ENCODE measurements at places on chromosomes 12 and 14.

DNA sequence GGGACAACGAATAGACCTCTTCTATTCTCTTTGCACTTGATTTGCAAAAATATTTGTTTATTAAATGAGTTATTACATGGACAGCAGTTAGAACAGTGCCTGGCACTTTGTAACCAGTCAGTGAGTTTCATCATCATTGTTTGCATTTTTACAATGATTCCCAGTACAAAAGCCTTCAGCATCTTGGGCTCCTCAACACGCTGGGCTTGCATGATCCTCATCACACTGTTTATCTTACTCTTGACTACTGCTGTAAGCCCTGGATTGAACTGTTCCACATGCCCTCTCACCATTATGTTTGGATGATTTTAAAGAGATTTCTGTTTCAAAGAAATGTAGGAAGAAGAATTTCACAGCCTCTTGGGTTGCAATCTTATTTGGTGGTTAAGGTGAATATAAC, 204.3 kb downstream of the PELI2 start:
- DNase-seq = peak; percentile 60

DNA sequence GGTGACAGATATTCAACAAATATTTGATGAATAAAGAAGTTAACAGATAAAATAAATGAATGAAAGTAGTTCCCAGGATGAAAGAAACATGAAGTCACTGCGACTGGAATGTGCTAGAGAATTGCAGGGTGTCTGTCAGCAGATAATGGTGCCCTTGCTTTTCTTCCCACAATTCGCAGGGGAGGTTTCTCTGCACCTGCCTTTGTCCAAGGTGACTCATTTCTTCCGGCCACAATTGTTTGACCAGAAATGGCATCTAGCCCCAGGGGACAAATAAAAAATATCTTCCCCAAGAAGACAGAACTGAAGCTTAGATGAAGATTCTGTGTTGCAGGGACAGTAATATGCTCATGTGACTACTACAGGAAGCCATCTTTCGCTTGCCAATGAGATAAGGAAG, 316.1 kb upstream of the TBX3 start:
- DNase-seq = peak; percentile 15

GRCh38 chr14:48546996-48547395, 871.6 kb upstream of the MDGA2 start:
- no peak for DNase-seq

GRCh38 chr14:30656190-30656632, 34.1 kb downstream of the SCFD1 start:
- peak; percentile 49 for DNase-seq

- DNase-seq = no peak
These were observed 56.2 kb downstream of the LRFN5 start for GRCh38 chr14:41662780-41663472.

DNA sequence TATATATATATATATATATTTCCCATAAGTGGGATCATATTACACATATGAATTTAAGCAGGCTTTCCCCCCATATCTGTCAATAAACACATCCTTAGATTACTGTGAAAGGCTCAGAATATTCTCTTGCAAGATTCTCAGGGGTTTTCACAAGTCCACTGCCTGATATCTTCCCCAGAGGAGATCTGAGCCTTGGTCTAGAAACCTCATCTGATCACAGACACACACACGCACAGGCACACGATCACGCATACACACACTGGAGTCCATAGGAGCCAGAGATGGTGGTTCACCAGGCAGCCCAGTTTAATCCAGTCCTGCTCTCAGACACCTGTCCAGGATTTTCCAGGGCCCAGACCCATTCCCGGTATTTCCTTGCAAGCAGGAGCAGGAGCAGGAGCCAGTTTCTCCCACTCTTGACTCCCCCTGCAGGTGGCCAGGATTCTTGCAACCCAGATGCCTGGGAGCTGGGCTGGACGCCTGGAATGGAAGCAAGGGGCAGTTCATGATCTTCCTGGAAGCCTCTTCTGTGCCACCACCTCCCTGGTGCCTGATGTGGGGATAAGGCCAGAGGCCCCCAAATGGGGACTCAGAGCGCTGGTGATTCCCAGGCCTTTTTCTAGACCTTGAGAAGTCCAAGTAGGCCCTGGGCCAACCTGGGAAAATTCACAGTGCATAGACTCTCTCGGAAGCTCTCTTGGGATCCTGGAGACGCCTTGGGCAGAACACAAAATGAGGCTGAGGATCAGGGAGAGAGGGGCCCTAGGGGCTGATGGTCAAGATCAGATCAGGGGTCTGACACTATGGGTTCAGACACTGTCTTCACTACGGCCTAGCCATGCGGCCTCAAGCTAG, 16.5 kb upstream of the KRT78 start:
- DNase-seq = peak; percentile 90

GRCh38 chr14:93299416-93299815, 33.4 kb downstream of the BTBD7 start:
- DNase-seq = no peak

DNA sequence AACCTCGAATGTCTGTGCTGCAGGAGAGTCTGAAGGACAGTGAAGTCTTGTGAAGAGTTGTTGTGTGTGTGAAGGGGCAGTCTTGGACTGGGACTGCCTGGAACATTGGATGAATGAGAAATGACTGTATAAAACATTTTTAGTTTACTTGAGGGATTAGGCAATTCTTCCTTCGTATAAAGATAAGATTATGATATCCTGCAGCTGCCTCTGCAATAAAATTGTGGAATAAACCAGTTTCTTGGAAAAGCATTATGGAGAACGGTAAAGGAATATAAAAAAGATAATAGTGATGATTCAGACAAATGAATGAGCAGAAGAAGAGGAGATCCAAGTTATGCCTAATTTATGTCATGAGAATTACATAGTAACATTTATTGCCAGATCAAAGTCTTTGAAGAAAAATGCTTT, 30.9 kb upstream of the LUM start:
- DNase-seq = no peak

DNA sequence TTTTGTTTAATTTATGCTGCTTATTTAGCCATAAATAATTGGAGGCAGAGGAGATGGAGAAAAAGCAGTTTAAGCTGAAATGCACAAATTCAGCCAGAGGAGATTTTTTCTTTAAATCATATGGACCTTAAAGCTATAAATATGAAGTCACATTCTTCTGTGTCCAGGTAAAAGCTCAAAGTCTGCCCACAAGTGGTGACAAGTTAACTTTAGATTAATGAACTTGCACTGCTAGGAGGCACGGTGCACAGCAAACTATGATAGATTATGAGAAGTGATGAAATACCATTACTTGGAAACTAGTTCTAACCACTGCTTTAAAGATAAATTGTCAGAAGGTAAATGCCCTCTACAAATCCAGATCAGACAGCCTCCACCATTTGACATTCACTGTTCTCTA, 69.0 kb downstream of the IFT81 start:
- no peak for DNase-seq

- no peak for DNase-seq
These were observed 24.8 kb upstream of the RAB35 start for GRCh38 chr12:120141336-120141735.

GRCh38 chr14:64812412-64812811, 67.3 kb downstream of the SPTB start:
- DNase-seq = peak; percentile 95

DNA sequence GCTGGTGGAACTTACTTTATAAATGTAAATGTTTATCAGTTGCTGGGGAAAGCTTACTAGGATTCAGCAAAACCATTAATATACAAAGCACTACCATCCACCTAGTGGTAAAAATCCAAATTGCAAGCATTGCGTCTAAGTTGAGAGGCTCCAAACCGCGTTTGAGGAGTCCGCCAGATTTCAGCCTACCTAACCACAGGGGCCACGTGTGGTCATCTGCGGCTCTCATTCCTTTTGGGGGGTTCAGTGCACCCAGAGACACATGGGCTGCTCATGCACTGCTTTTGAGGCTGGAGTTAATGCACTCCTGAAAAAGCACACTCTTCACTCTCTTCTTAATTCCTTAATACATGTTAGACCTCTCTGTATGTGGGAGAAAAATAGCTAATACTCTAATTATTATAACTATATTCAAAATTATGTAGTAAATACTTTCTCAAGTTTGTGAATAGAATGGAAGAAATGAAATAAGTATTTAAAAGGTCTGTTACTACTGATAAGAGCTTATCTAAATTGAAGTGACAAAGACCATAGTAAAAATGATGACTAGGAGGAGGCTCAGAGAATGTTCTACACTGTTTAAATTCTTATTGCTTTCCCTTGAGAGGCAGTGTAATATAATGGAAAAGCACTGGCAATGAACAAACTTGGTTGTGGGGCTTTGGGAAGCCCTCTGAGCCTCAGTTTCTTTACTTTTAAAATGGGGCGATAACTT, 41.4 kb upstream of the MANSC4 start:
- peak; percentile 94 for DNase-seq

DNA sequence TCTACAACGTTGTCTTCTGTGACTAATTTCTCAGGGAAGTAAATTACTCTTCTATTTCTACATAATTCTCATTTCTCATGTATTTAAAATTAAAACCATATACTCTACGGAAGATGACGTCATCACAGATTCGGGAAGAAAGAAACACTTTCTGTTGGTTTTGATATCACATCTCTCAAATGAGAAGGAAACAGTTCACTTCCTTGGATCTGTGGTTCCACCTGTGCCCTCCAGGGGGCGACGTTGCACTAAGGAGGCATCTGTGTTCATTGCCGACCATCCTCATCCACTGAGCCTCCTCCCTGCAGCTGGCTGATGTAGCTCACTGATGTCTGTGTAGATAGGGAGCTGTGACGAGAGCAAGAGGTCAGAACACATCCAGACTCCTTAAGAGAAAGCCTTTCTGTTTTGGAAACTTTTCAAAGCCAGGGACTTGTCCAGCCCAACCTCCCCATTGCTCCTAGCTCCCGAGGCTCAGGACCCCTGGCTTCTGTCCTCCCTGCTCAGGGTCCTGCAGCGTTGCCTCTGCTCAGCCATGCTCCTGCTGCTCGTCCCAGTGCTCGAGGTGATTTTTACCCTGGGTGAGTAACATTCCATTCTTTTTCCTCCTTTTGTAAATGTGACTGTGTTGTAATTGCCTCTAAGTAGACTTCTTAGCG, 172.7 kb upstream of the OR4E1 start:
- peak; percentile 57 for DNase-seq

DNA sequence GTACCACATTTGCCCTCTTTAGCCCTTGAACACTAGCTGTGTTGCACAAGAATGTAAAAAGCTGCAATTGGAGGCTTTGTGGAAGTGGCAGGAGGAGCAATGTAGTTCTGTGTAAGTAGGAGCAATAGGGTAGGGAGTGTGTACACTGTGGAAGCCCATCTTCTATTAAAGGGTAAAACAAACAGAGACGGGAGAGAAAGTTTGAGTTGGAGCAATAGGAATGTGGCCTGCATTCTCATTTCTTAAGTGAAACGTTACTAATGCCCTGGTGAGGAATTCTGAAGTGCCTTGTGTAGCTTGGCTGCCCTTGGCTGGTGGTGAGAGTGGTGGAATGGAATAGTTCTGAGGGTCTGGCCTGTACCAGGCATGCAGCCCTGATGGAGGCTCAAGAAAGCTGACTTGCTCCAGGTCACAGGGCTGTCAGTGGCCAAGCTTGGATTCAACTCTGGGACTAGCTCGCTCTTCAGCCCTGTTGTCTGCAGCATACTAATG, 38.8 kb upstream of the ATP23 start:
- DNase-seq = no peak

GRCh38 chr14:31955936-31956579, 121.0 kb upstream of the ARHGAP5 start:
- no peak for DNase-seq

- no peak for DNase-seq
These were observed 184.7 kb downstream of the AACS start for GRCh38 chr12:125249932-125250331.

- no peak for DNase-seq
These were observed 263.2 kb downstream of the TRHDE start for GRCh38 chr12:72535212-72535990.

GRCh38 chr12:99200711-99201384, 446.7 kb upstream of the GARIN6 start:
- DNase-seq = peak; percentile 62

GRCh38 chr12:47202176-47202575, 122.4 kb upstream of the AMIGO2 start:
- peak; percentile 42 for DNase-seq

- DNase-seq = peak; percentile 62
These were observed 32.3 kb downstream of the PLEKHG3 start for GRCh38 chr14:64736271-64737169.

GRCh38 chr12:44063671-44064070, 227.8 kb downstream of the TMEM117 start:
- no peak for DNase-seq

- DNase-seq = peak; percentile 54
These were observed 1.9 kb downstream of the NTN4 start for GRCh38 chr12:95788637-95789036.

DNA sequence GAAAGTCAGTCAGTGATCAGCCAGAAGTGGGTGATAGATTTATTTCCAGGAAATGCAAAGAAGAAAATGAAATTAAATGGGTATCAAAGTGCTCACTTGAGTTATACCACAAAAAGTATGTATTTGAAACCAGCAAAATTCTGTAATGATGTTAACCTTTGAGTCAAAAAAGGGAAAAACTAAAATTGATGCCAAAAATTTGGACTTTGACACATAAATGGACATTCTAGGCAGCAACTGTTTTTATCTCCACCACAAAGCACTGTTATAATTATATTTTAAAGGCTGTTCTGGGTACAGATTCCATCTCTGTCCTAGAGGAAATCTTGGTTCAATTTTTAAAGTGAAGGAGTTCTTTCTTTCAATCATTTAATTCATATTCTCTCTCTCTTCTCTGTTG, 31.7 kb upstream of the KCNJ8 start:
- no peak for DNase-seq
